ENCODE measurements at places on chromosomes 16 and 17.

DNA sequence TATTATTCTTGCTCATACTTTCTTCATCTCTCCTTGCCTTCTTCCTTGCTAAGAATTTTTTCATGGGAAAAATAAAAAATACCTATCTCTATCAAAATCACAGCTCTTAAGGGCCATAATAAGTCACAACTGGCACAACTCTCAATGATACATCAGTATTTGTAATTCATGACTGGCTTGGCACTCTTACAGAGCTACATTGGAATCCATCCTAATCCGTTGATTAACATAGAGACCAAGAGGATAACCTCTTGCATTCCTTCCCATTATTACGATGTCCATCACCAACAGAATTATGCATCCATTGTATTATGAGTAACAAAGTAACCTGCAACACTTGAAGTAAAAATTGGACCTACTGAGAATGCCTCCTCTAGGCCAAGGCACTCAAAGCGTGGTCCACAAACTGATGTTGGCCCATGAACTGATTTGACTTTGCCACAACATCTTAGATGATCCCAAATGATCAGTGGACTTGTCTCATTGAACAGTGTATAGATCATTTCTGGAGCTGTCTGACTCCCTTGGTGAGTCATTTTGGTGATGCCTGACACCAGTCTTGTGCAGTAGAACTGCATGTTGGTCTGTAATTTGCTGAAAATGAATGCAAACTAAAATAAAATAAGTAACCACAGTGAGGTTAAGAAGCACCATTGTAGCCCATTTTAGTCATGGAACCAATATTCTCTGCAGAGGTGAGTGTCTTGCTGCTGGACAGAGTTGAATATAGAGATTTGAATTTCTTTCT lies 163.2 kb downstream of the AXIN2 start:
- DNase-seq: no peak

DNA sequence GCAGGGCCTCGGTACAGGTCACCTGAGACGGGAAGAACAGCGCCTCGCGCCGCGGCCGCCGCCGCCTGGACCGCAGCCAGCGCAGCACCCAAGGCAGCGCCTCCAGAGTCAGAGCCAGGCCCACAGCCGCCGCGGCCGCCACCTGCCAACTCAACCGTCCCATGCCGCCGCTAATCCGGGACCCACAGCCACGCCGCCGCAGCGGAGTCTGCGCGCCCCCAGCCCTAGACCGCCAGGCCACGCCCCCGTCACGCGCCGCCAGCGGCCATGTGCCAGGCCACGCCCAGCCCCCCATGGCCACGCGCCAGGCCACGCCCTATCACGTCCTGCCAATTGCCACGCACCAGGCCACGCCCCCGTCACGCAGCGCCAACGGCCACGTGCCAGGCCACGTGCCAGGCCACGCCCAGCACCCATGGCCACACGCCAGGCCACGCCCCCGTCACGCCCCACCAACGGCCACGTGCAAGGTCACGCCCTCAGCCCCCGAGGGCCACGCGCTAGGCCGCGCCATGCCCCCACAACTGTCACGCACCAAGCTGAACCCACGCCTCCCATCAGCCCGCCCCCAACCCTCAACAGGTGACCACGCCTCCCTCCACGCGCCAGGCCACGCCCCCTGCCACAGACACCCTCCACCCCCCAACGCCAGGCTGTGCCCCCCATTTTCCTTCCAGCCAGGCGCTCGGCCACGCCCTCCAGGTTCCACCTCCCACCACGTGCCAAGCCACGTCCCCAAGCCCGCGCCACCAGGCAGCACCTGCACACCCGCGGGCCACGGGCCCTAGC lies at the start of gene PLD6:
TSS of gene PLD6 (minus strand) at position 210 of the 789 bp plus-strand sequence. CDS start at position 163, 47 bp downstream.
- peak; percentile 74 for DNase-seq

DNA sequence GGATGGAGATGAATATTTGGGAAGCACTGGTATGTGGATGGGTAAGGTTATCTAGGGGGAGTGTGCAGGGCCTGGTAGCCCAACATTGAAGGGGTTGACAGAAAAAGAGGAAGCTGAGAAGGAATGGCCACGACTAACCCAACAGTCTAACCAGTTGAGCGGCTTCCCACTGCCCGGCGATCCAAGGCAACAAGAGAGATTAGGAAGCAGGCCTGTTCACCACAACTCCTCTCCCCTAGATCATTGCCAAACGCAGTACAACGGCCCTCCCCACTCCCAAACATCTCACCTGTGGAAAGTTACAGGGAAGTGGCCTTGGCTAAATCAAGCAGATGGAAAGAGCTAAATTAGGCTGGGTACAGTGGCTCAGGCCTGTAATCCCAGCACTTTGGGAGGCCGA lies 11.2 kb upstream of the RANGRF start:
- no peak for DNase-seq

GRCh38 chr16:19980632-19981265 lies 92.9 kb downstream of the GPR139 start:
- no peak for DNase-seq

GRCh38 chr16:81623365-81624102 lies 155.6 kb upstream of the PLCG2 start:
- no peak for DNase-seq

GRCh38 chr17:39170109-39170508 lies 4.1 kb upstream of the ARL5C start:
- DNase-seq: no peak

GRCh38 chr16:47142821-47143676 lies 696 bp downstream of the NETO2 start:
- DNase-seq: peak; percentile 34

DNA sequence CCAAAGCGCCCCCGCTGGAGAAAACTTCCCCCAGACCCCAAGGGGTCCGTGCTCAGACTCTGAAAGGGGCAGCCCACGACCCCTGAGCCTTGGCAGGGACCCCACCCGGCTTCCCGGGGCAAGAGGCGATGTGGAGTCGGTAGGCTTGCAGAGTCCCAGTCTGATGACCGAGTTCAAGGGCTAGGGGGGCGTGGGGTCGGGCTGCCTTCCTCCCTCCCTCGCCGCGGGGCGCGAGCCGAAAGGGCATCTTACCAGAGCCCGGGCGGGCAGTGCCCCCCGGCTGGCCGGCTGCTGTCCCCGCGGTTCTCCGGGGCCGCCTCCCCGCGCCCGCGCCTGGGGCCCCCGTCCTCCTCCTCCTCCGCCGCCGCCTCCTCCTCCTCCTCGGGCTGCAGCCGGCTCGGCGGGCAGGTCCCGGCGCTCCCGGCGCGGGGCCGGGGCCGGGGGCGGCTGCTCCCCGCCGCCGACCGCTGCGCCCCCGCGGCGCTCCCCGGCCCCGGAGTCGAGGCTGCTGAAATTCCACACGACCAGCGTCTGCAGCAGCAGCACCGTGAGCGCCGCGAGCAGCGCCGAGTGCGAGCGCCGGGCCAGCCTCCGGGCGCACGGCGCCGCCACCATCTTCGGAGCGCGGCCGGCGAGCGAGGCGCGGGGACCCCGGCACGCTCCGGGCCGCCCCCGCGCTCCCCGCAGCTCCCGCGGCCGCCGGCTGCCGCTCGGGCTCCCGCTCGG lies 415 bp downstream of the XYLT1 start:
- no peak for DNase-seq

DNA sequence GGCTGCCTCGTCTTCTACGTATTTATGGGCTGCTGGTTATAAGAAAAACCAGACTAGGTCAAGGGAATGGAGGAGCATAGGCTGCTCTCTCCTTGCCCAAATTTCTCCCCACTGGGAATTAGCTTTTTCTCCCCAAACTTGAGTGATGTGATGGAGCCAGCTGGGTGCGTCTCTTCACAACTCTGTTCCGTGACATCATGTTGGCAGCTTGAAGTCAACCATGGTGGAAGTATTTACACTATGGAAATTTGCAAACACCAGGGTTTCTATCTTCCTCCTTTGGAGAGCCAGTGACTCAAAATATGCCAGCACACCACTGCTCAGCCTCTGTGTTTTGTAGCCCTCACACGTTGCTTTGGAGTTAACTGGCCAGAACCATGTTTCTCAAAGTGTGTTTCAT lies 78.1 kb downstream of the OR1D5 start:
- no peak for DNase-seq

DNA sequence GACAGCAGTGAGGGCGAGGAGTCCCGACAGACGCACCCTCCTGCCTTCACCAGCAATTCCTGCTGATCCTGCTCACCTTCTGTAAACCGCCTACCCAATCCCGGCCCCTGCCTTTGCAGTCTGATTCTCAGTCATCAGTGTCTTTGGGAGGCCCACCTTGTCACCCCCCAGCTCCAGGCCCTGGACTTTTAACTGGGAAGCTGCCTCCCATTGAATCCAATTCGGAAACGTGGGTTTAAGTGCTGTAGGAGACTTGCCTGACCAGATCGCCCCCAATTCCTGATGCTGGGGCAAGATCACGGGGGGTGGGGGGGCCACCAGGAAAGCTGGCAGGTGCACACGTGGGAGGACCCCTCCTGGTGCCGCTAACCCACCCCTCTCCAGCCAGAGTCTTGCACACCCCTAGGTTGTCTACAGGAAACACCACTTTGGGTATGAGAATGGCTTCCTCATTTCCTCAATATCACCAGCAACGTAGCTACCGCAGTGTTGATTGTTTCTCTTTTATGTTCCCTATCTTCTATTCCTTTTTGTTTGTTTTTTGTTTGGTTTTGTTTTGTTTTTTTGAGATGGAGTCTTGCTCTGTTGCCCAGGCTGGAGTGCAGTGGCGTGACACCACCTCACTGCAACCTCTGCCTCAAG lies 46.6 kb upstream of the CMIP start:
- DNase-seq: no peak

- no peak for DNase-seq
Measured at GRCh38 chr16:81513204-81514040, 68.8 kb downstream of the CMIP start.

- DNase-seq: peak; percentile 55
Measured at GRCh38 chr17:50148226-50149090, 2.0 kb downstream of the PPP1R9B start.

DNA sequence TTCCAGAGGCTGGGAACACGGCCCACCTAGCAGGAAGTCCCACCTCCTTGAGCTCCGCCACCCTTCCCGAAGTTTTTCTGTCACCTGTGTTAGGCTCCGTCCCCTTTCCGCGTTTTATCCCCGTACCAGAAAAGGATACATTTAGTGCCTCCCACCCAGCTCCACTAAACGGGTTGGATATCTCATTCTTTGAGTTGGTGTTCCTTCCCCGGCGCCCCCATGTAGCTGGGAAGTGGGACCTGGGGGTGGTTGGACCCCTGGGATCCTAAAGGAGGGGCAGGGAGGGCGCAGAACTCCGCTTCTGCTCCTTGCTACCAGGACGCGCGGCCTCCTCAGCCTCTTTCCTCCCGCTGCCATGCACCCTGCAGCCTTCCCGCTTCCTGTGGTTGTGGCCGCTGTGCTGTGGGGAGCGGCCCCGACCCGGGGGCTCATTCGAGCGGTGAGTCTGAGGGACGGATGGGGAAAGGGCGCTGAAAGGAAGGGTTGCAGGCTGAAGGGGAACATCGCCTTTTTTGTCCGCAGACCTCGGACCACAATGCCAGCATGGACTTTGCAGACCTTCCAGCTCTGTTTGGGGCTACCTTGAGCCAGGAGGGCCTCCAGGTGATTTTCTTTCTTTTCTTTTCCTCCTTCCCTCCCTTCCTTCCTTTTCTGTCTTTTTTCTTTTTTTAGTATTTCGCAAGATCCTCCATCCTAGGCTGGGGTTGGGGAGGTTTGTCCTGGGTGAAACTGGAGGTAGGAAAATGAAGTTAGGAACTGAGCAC lies 669 bp downstream of the RNF167 start:
- no peak for DNase-seq

DNA sequence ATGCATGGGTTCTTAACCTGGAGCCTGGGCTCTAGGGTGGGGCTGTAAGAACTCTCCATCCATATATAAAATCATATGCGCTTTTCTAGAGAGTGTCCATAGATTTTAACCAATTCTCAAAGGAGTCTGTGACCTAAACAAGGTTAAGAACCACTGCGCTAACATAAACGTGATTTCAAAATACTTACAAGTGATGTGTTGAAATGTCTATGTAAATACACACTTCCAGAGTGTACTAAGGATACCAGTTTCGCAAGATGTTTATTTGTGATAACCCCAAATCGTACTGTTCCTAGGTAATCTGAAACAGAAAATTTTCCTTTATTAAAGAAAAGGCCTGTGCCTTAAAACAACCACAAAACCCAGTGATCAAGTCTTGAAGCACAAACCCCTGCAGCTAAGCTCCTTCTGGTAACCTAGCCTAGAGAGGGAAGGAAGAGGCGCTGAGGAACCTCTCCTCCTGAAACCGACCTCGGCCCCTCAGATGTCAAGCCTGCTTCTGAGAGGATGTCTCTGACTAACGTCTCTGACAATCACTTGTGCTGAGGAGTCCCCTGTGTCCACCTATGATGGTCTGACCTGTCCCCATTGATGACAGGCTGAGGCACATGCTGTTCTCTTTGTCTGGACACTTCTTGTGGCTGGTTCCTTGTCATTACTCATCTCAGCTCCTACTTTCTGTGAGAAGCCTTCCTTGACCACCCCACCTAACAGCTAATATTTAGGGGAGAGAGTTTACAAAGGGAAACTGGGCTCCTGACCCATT lies 32.2 kb downstream of the SNN start:
- DNase-seq: no peak

GRCh38 chr16:12257926-12258561 lies 281.5 kb downstream of the SNX29 start:
- no peak for DNase-seq

- DNase-seq: no peak
Measured at GRCh38 chr16:64346080-64346479, 775.8 kb downstream of the CDH11 start.

DNA sequence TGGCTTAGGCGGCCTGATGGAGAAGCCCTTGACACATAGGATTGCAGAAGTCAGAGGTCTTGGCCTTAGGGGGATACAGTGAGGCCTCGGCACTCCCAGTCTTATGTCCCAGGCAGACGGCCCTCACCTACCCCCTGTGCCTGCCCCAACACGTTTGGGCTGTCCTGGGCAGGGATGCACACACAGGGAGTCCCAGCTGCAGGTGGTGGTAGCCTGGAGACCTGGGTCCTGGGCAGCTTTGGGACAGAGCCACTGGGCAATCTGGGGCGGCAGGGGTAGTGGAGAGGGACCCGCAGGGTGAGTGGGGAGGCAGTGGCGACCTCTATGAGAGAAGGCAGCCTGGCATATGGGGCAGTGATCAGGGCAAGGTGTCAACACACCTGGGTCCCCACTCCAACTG lies 48.3 kb downstream of the SDK2 start:
- DNase-seq: no peak

DNA sequence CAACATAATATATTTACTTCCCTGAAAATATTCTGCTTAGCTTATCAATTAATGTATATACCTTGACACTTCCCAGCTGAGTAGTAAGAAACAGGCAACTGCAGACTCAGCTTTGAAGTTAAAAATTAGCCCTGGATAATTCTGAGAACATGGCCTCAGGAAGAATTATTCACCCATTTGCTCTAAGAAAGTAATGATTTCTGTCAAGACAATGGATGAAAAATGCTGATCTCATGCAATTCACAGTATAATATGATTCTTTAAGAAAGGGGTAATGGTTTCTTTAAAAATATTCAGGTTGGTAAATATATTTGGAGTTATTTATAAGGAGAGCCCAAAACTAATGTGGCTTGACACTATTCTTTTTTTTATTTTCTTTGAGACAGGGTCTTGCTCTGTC lies 88.8 kb downstream of the CACNG1 start:
- no peak for DNase-seq

DNA sequence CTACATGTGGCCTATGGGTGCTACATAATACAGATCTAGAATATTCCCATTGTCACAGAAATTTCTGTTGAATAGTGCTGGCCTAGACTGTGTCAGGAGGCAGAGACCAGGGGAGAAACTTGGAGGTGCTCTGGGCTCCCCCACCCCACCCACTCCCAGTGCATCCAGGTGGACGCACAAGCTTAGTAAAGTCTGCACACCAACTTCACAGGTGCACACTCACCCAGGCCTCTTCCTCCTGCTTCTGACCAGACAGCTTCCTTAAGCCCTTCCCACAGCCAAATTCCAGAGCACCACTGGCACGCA lies 7.6 kb upstream of the CNP start:
- no peak for DNase-seq

- no peak for DNase-seq
Measured at GRCh38 chr17:35982409-35983191, 1.3 kb upstream of the CCL16 start.
